ENCODE measurements at places on chromosomes 13 and 19.
A peak's percentile ranks its signal among the peaks of the same experiment; 100 is the strongest.

DNA sequence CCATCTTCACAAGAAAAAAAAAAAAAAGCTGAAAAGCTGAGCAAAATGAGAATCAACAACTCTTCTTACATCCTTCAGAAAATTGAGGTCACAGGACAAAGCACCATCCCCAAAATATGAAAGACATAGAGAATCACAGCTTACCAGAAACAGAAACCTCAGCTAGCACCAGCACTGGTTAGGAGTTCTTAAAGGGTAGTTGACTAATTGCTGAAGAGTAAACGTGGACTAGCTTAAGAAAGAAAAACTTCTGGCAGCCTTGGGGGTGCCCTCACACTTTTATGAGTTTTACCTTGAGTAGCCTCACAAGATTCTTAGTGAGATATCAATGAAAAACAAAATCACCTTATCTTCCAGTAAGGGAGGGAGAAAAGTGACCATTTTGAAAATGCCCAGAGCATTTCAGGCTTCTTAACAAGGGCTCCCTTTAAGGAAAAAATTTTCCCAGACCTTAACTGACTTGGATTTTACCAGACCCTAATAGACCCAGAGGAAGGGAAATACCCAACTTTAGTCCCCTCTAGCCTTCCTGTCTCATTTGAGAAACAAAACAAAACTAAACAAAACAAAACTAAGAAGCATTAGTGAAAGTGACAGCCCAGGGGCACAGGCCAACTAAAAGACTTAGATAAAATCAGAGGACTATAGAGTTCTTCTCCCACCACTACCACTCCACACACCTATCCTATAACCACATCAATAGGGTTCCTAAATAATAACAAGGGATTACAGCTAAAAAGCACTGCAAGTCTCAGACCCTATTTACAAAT is 888.6 kb downstream of the DIAPH3 start:
- H3K27ac ChIP-seq = no peak overlapping the region
- no peaks in the 10 kb centered on the region for H3K27me3 ChIP-seq
- H3K4me3 ChIP-seq = no peak overlapping the region
- no peaks in the 10 kb centered on the region for H3K4me1 ChIP-seq
- DNase-seq = no peak
- no peaks in the 10 kb centered on the region for H3K36me3 ChIP-seq

DNA sequence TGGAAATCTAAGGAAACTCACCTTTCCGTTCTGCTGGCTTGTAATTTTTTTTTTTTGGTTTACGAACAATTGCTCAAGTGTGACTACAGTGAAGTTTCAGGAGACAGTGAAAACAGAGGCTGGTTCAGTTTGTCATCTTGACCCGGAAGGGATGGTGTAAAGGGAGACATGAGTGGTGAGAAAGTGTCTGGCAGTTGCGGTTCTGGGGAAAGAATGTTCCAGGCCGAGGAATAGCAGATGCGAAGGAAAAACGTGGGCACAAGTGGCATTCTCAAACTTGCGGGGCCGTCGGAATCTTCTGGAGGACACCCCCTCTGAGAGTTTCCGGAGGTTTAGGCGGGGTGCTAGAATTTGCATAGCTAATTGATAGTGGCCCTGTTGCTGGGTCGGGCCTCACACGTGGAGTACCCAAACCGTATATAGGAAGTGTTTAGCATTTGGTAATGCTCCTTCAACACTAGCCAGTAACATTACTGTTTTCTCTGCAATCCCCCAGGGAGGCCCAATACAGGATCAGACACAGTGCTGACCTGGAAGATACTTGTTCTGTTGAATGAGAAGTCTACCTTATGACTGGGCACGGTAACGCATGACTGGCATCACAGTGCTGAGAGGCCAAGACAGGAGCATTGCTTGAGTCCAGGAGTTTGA is 2.8 kb upstream of the TNFSF9 start:
- H3K4me1 ChIP-seq = peaks cover 34% of the 10 kb centered on the region
- DNase-seq = no peak
- no peak overlapping the region for H3K4me3 ChIP-seq
- no peak overlapping the region for H3K27ac ChIP-seq

DNA sequence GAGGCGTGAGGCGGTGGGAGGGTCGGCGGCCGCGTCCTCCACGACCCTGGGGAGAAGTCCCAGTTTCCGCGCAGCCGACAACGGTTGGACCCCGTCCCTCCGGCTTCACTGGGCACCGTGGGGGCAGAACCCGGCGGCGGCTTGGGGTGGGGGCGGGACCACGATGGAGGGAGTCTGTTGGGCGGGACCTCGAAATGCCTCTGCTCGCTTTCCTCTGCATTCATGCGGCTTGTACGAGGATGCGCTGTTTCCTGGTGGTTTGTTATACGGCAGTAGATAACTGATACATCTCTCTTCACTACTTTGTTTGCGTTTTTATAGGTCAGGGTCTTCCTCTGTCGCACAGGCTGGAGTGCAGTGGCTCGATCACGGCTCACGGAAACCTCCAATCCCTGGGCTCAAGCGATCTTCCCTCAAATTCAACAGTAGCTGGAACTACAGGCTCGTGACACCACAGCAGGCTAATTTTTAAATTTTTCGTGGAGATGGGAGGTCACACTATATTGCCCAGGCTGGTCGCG is 24.6 kb upstream of the ZNF846 start:
- peaks cover 27% of the 10 kb centered on the region for H3K4me1 ChIP-seq
- H3K36me3 ChIP-seq = no peaks in the 10 kb centered on the region
- DNase-seq = peak; percentile 67
- peak overlapping the region; percentile 69 for H3K27ac ChIP-seq

DNA sequence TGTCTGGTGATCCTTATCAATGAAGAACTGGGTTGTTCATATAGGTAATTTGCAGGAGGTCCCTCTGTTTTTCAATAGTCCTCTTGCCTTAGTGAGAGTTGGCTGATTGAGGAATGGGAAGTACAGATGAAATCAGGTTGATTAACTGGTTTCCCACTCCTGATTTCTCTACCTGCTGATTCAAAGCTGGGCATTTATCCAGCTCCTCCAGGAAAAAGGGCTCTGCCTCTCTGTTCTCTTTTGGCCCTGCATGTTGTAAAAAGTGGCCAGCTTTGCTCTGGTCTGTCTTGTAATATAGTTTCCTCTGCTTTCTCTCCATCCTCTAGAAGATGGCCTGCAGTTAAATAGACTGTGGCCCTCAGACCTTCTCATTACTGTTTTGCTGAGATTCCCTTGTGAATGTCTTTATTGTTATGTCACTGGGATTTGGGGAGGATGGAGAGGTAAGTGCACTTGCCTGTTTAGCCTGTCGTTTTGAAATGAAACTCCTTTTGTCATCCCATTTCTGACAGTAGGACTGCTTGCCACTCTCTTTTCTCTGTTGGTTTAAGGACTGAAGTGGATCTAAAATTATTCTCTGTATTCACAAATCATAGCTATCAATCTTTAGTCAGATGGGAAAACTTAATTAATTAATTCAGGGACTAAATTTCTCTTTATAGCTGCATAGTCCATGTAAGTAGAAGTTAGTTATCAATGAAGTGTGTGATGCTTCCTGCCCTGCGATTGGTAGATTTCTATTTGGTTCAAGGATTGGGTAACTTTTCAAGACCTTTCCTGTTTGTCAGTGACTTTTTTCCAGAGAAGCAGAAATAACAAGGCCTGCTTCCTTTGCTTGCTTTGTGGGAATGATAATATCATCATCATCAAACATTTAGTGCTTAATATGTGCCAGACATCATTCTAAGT is 28.5 kb downstream of the GARRE1 start:
- H3K36me3 ChIP-seq = peaks cover 3% of the 10 kb centered on the region
- H3K4me1 ChIP-seq = peaks cover 7% of the 10 kb centered on the region
- no peak for DNase-seq
- no peaks in the 10 kb centered on the region for H3K27me3 ChIP-seq

GRCh38 chr19:49677231-49677900 is at the start of gene PRMT1:
Gene PRMT1 (plus strand): TSS chr19:49677271. CDS start chr19:49677281, 10 bp downstream.
- no peaks in the 10 kb centered on the region for H3K27me3 ChIP-seq
- H3K36me3 ChIP-seq = peaks cover 17% of the 10 kb centered on the region
- DNase-seq = no peak
- peak within 1 kb of the TSS; percentile 90 for H3K4me3 ChIP-seq
